AG04449 (cell line): ENCODE measurements at places on chromosomes 3 and 15.

GRCh38 chr3:39449796-39450195, 17.7 kb upstream of the MOBP start:
- DNase-seq: no peak

DNA sequence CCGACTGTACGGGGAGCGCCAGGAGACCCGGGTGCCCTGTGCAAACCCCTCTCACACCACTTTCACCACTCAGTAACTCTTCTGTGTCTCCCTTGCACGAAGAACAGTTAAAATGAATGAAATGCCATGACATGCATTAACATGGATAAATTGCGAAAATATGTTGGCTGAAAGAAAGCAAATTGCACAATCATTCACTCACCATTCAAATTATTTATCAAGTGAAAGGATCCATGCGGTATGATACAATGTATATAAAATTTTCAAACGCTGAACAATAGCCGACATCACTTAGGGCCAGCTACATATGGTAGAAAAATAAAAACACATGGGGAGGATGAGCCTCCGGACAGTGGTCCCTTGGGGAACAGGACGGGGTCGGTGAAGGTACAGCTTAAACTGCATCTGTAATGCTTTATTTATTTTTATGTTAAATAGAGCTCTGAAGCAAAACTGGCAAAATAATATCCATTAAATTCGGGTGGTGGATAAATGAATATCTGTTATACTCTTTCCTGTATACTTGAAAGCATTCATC, 45.9 kb downstream of the SLC12A8 start:
- no peak for DNase-seq

DNA sequence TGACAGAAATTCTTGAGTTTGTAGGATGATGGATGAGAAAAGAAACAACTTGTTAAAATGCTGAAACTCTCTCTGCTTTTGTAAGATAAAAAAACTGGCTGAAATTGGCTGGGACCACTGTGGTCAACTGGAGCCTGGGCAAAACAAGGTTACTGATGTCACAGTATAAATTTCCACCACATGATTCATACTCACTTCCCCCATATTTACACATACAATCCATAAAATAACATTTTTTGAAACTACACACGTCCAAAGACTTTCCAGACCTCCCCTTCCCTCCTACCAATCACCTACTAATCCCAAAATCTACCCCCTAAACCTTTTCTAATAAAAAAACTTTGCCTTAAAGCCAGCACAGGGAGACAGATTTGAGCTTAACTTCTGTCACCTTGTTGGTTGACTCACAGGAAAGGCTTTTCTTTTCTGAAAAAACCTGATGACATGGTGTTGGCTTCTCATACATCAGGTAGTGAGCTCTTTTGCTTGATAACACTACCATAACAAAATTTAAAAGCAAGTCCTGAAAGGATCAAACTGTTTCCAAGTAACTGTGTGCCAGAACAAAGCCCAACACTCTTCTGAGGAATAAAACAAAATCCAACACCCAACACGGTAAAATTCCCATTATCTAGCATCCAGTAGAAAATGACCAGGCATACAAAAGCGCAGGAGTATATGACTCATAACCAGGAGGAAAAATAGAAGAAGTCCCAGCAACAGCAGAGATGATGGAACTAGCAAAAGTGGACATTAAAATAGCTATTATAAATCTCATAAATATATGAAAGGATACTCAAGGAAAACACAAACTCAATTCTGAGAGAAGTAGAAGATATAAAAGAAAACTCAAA, 87.3 kb upstream of the SNRK start:
- no peak for DNase-seq

DNA sequence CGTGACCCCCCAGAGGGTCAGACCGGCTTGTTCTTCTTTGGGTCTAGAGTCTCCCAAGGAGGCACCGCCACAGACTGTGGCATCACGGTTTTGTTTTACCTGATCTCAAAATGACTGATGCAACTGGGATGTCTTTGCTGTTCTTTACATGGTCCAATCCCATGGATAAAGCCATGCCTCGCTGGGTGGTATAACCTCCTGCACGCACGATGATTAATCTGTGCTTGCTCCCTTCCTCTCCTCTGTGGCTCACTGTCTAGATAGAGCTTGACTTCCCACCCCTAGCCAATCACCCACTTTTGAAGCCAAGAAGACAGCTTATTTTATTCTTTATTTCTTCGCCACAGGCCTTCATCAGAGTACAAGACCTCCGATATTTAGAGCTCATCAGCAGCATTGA, 36.6 kb upstream of the RHO start:
- no peak for DNase-seq

DNA sequence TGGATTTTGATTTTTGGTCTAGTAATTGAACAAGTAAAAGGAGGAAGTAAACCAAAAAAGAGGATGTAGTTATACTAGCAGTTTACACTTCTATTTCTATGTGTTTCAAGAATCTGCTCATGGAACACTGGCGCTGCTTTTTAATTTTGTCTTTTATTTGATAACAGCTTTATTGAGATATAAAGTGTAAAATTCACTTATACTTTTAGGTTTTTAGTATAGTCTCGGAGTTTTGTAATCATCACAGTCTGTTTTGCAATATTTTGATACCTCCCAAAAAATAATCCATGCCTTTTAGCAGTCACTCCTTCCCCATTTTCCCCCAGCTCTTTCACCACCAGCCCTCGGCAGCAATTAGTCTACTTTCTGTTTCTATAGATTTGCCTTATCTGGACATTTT, 18.0 kb downstream of the UBE2E2 start:
- DNase-seq: no peak

DNA sequence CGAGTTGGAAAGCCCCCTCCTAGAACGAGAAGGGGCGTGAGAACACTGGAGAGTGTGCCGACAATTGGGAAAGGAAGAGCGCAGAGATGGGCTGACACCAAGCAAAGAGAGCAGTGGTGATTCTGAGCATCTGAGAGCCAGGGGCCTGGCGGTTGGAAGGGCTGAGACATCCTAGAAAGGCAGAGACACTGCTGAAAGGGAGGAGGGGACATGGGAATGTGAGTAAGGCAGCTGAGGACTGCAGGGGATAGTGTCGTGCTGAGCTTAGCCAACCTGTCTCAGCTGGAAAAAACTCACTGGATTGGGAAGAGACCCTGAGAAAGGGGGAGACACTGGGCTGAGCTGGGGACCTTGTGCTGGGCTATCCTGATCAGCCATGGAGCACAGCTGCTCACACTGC, 58.1 kb upstream of the SLC6A6 start:
- no peak for DNase-seq

- no peak for DNase-seq
Observed at GRCh38 chr3:126270145-126270811, 86.9 kb downstream of the KLF15 start.

DNA sequence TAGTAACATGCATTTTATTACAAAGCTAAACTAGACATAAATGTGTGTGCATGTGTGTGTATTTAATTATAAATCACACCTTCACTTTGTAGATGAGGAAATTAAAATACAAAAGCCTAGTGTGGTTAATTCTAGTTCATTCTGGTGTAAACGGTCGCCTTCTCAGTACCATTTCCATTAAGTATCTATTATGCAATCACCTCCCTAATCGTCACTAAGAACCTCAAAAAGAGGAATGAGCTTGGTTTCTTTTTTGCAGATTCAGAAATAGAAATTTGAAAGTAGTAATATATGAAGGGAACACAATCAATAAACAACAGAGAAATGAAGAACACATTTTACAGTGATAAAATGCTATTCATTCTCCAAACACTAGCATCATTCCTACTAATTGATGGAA, 233.2 kb downstream of the ZBBX start:
- no peak for DNase-seq

- DNase-seq: no peak
Observed at GRCh38 chr15:90599644-90600043, 69.9 kb downstream of the CRTC3 start.

GRCh38 chr3:100103558-100104441, 10.5 kb downstream of the FILIP1L start:
- DNase-seq: no peak

DNA sequence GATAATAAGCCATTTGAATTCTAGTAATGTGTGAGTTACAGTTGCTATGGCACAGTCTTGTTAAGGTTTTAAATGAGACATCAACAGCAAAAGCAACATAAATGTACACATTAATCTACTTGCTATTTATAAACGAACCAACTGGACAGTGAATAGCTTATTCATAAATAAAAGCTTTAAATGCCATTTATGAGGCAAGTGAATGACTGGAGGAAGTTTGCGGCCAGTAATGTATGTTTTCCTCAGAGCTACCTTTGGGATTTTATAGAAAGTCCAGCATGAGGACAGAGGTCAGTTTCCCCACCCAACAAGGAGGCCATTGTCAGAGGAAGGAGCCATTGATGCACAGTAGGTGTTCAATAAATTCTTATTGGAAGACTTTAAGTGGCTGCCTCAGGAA, 48.0 kb upstream of the PXYLP1 start:
- no peak for DNase-seq

DNA sequence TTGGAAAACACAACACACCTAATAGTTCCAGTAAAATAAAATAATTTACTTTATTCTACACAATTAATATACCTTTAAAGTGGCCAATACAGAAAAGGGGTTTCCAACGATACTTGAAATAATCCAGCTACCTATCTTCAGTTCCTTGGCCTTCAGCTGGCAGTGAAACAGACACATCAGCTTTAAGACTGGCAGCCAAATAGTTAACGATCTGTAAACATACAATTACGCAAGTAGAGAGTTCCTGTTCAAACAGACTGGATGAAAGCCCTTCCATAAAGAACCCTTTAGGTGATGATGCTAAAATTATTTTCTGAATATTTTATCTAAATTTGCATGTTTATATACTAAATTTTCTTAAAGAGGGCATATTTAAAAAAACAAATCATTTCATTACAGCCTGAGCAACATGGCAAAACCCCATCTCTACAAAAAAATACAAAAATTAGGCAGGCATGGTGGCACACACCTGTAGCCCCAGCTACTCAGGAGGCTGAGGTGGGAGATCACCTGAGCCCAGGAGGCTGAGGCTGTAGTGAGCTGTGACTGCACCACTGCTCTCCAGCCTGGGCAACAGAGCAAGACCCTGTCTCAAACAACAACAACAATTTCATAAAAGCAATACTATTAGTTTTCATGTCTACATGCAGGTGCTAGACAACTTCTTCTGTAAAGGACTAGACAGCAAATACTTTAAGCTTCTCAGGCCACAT, 12.9 kb downstream of the DYNC1LI1 start:
- DNase-seq: no peak
